Skin of body (tissue), 3 donors: ENCODE measurements at places on chromosomes 6 and 20. TPM values are rescaled to one million over a fixed set of nuclear protein-coding genes. Genes with fewer than 3 reads are reported as not detected.

- peak; percentile 69 for DNase-seq
Observed at GRCh38 chr6:35139924-35140638, 1.1 kb downstream of the TCP11 start.

DNA sequence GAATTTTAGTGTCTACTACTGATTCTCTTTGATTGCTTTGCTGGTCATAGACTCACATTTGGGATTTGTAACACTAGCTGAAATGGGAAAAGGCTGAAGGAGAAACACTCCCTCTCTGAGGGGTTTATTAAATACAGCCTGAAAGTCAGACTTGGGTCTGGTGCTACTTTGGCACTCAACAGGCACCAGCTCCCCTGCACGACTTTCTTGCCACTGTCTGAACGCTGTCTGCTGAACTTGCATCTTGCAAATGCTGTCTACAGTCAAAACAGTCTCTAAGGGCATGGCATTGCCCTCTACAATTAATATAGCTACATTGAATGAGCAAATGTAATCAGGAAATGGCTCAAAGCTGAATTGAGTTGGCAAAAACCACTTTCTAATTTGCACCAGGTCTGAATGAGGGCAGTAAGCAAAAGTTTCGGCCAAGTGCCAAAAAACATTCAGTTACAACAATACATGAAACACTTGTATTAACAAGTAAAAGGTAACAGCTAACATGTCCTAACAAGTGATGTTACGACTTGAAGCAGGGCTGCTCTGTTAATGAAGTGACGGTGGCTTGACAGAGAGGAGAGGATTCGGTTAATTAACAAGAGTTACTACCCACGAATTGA is 119.5 kb downstream of the FOXC1 start:
- DNase-seq, result no peak

DNA sequence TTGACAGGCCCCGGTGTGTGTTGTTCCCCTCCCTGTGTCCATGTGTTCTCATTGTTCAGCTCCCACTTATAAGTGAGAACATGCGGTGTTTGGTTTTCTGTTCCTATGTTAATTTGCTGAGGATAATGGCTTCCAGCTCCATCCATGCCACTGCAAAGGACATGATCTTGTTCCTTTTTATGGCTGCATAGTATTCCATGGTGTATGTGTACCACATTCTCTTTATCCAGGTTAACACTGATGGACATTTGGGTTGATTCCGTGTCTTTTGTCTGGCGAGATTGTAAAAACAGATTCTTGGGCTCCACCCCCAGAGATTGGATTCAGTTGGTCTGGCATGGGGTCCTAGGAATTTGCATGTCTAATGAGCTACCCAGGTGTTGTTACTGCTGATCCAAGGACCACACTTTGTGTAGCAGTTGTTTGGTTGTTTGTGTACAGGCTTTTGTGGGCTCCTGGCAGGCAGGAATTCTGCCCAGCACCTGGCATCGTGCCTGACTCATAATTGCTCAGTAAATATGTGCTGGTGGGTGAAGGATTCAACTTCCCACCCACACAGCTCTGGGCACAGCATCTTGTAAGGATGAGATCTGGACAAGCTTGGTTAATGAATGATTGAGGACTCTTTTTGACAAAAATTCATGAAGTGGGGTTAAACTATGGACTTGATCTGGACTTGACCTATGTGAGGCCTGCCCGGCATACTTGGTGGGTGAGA is 5.2 kb downstream of the TOX2 start:
- DNase-seq, result no peak

DNA sequence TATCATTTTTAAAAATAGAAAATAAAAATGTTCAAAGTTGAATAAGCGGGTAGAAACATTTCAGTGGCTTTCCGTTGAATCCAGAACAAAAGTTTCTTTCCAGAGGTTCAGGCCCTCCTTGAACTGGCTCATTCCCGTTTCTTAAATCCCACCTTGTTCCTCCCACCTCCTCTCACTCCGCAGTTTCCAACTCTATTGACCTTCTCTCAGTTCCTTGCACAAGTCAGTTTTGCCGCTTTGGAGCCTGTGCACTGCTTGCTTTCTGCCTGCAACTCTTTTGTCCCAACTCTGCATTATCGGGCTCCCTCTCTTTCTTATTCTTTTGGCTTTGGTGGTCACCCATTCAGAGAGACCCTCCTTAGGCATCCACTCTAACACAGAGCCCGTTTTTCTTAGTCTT is 99.9 kb upstream of the EDN1 start:
- no peak for DNase-seq

GRCh38 chr20:58749098-58749769 is 56.6 kb downstream of the NPEPL1 start:
- DNase-seq, result no peak

Gene RBBP8NL
- total RNA-seq, result 0.59 TPM
